Mucosa of descending colon (tissue), 3 donors: ENCODE measurements at places on chromosomes 2 and 18. TPM values are rescaled to one million over a fixed set of nuclear protein-coding genes. Genes with fewer than 3 reads are reported as not detected.

GKN2 gene
- not detected for total RNA-seq

DNA sequence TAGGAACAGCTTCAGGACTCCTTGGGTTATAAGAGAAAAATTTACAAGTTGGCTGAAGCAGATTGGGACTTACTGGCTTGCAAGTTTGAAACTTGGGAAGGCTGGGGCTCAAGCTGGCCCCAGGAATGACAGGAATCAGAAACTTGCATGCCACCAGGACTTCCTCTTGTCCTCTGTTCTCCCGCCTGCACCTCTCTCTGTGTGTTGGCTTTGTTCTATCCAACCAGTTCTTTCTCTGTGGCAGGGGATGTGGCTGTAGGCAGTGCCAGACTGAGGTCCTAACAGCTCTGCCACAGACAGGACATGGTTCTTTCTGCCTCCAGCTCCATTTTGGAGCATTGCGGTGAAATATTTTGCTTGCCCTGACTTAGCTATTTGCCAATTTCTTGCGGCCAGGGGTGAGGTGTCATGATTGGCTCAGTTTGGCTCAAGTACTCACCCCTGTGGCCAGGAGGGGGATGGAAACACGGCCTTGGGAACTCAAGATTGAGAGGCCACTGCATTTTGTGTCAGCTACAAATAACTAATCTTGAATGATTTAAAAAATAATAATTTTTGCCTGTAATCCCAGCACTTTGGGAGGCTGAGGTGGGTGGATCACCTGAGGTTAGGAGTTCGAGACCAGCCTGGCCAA, 48.9 kb downstream of the MEP1B start:
- DNase-seq: no peak

DNA sequence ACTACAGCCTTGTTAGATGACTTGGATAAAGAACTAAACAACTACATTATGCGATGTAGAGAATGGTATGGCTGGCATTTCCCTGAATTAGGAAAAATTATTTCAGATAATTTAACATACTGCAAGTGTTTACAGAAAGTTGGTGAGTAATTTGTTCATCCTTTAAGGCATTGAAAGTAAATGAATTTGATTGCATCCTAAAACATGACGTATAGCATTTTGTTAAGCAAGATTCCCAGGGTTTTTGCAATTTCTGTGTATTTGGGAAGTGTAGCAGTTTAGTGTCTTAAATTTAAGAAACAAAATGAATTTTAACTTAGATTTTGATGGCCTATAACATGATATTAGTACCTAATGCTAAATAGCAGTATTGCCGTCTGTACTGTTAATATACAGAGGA, 24.8 kb downstream of the NOP58 start:
- no peak for DNase-seq

GRCh38 chr2:206477296-206477695, 34.0 kb downstream of the ADAM23 start:
- no peak for DNase-seq

ITGA4 gene
- total RNA-seq: 11.6 TPM

GALNT14 gene
- 0.75 TPM for total RNA-seq
